ENCODE measurements at places on chromosomes 4 and X. TPM values are rescaled to one million over a fixed set of nuclear protein-coding genes. Genes with fewer than 3 reads are reported as not detected.

Gene HEPH
- not detected for total RNA-seq

Gene BST1
- total RNA-seq = 0.80 TPM

Gene HMX1
- total RNA-seq = 0.80 TPM

Gene PDGFRA
- total RNA-seq = 3.4 TPM

Gene CCNI
- total RNA-seq = 180 TPM

Gene VCX
- not detected for total RNA-seq

Gene TACC3
- 164 TPM for total RNA-seq

Gene COQ2
- total RNA-seq = 46.1 TPM

Gene MAGEA2B
- total RNA-seq = not detected

Gene TMSB15C
- not detected for total RNA-seq

Gene FSTL5
- total RNA-seq = not detected

Gene HAND2
- 0.41 TPM for total RNA-seq

Gene RAI2
- total RNA-seq = not detected

Gene PLP2
- total RNA-seq = 32.4 TPM

Gene TCEAL7
- total RNA-seq = 0.71 TPM

Gene GIMD1
- not detected for total RNA-seq

Gene AKAP14
- not detected for total RNA-seq

Gene REST
- 28.2 TPM for total RNA-seq

Gene PNMA5
- not detected for total RNA-seq

Gene CT47B1
- total RNA-seq = not detected

Gene SETD7
- 11.9 TPM for total RNA-seq

Data from G401 (cell line).